ENCODE measurements at places on chromosomes 1 and 21. TPM values are rescaled to one million over a fixed set of nuclear protein-coding genes. Genes with fewer than 3 reads are reported as not detected.

Gene LENEP
- 1.1 TPM for total RNA-seq

Gene GFI1
- total RNA-seq = 0.31 TPM

- no peak for DNase-seq
Measured at GRCh38 chr1:29638281-29638680, 402.0 kb downstream of the PTPRU start.

- no peak for DNase-seq
Measured at GRCh38 chr1:211939876-211940468, 95.4 kb downstream of the INTS7 start.

DNA sequence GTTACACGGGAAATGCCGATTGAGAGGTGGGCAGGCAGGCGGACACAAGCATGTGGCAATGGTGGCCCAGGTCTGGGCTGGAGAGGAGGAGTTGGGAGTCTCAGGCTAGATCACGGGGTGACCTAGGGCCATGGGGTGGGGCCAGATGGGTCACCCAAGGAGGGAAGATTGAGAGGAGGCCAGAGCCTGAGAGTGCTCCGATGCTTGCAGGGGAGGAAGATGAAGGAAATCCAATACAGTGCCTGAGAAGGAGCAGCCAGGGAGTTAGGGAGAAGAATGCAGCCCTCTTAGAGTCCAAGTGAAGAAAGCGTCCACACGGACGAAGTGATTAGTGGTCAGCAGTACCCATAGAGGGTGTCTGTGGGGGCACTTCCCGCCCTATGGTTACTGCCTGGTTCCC is 61.4 kb upstream of the FAM3B start:
- no peak for DNase-seq

DNA sequence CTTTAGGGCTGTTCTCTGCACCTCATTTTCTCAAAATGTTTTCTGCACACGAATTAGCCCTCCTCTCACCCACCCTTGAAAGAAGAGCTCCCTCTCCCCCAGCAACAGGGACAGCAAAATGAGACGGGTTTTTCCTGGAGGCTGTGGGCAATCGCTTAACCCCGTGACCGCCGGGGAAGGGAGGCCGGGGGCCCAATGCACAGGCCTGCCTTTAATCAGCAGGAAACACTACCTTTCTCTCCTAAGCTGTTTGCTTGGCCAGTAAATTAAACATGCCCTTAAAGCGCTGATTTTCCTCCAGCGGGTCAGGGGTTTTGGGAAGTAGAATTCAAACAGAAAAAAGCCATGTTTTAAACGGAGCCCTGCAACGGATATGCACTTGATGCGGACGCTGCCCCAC is 114.4 kb downstream of the PRDM16 start:
- DNase-seq = no peak

DNA sequence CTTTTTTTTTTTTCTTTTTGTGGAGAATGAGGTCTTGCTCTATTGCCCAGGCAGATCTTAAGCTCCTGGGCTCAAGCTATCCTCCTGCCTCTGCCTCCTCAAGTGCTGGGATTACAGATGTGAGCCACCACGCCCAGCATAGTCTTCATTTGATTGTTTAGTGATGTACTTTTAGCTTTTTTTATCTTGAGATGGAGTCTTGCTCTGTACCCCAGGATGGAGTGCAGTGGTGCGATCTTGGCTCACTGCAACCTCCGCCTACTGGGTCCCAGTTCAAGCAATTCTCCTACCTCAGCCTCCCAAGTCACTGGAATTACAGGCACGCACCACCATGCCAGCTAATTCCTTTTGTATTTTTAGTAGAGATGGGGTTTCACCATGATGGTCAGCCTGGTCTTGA is 24.0 kb upstream of the LRRC3 start:
- DNase-seq = no peak

- DNase-seq = no peak
Measured at GRCh38 chr1:36203554-36204346, 20.5 kb upstream of the THRAP3 start.

GRCh38 chr1:224329484-224329841 is 509 bp downstream of the NVL start:
- no peak for DNase-seq

- peak; percentile 75 for DNase-seq
Measured at GRCh38 chr1:151739590-151740355, 18.5 kb downstream of the RIIAD1 start.

DNA sequence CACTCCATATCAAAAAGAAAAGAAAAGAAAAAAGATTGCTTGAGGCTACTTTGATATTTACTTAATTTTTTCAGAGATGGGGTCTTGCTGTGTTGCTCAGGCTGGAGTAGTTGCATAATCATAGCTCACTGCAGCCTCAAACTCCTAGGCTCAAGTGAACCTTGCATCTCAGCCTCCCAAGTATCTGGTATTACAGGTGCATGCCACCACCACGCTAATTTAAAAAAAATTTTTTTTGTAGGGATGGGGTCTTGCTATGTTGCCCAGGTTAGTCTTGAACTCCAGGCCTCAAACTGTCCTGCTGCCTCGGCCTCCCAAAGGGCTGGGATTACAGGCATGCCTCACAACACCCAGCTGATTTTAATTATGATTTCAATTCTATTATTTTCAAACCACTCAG is 38.2 kb downstream of the RTCA start:
- DNase-seq = no peak

DNA sequence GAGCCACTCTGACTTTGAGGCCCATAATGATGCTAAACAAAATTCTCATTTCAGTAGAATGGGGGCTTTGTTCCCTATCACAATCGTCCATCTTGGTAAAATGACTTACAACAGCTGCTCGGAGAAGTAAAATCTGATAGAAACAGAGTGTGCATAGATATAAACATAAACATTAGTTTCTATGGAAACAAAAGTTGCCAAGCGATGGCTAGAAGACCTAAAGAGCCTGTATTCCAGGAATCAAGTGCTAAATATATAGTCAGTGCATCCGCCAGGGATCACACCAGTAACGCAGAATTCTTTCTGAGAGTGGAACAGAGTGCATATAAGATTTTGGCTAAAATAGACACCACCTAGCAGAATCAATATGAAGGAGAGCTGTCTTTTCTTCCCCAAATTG is 91.2 kb upstream of the KAZN start:
- no peak for DNase-seq

Data from Calu3 (cell line).